Vagina (tissue), 2 donors: ENCODE measurements at places on chromosomes 16 and 17. TPM values are rescaled to one million over a fixed set of nuclear protein-coding genes. Genes with fewer than 3 reads are reported as not detected.

Gene TEDC2
- 2.5 TPM for total RNA-seq

Gene CD7
- 5.2 TPM for total RNA-seq

Gene RHBDL1
- 1.7 TPM for total RNA-seq

DNA sequence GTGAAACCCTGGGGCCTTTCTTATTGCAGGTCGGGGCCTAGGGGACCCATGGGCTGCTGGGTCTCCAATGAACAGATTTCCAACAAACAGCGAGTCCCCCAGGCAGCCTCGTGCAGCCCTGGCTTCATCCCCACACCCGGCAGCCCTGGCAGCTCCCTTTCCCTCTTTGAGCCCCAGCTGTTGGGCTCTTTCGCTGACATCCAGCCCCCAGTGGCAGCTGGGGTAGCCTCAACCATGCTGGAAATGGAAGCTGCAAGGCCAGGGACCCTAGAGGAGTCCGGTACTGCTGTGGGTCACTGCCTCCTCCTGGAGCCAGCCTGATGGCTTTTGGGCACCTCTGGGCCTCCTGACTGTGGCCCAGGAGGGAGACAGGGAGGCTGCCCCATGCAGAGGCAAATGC lies 5.9 kb downstream of the RPUSD1 start:
- no peaks in the 10 kb centered on the region for H3K27me3 ChIP-seq
- peaks cover 8% of the 10 kb centered on the region for H3K36me3 ChIP-seq
- no peak overlapping the region for H3K27ac ChIP-seq

DNA sequence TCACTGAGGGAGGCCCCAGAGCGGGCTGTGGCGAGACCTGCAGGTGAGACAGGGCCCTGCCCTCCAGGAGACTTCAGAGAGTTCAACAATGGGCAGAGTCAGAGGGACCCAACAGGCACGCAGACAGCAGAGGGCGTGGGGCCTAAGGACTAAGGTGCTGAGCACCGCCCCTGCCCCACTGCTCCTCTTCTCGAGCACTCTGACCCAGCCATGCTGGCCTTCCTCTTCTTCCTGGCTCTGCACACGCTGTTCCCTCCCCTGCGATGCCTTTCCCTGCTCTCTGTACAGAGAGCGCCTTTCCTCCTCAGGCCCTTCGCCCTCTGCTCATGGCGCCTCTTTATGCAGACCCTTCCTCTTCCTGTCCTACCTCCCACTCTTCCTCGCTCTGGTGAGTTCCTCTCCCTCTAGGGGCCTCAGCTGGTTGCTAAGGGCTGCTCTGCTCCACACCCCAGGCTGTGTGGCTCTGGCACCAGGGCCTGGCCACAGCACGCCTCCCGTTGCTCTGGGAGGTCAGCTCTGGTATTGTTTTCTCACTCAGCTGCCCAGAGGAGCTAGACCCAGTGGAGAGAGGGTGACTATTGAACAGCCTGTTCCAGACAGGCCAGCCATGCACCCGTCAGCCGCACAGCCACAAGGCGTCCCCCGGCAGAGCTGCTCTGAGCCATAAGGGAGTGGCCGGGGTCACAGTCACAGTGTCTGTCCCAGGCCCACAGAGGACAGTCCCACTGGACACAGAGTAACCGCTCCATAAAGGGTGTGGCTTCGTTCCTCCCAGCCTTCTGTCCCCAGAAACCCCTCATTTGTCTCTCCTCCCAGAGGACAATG lies 13.6 kb upstream of the RASD1 start:
- H3K4me1 ChIP-seq: peaks cover 16% of the 10 kb centered on the region
- no peaks in the 10 kb centered on the region for H3K36me3 ChIP-seq
- no peak for DNase-seq
- no peak overlapping the region for H3K4me3 ChIP-seq

- no peak for DNase-seq
- no peaks in the 10 kb centered on the region for H3K4me1 ChIP-seq
- no peak overlapping the region for H3K4me3 ChIP-seq
- no peaks in the 10 kb centered on the region for H3K27me3 ChIP-seq
These were observed 688.2 kb upstream of the SOX9 start for GRCh38 chr17:71432378-71433315.

GRCh38 chr17:50931144-50931908 lies 65.2 kb upstream of the TOB1 start:
- peaks cover 23% of the 10 kb centered on the region for H3K4me1 ChIP-seq
- no peak for DNase-seq
- H3K27me3 ChIP-seq: no peaks in the 10 kb centered on the region
- H3K36me3 ChIP-seq: no peaks in the 10 kb centered on the region

DNA sequence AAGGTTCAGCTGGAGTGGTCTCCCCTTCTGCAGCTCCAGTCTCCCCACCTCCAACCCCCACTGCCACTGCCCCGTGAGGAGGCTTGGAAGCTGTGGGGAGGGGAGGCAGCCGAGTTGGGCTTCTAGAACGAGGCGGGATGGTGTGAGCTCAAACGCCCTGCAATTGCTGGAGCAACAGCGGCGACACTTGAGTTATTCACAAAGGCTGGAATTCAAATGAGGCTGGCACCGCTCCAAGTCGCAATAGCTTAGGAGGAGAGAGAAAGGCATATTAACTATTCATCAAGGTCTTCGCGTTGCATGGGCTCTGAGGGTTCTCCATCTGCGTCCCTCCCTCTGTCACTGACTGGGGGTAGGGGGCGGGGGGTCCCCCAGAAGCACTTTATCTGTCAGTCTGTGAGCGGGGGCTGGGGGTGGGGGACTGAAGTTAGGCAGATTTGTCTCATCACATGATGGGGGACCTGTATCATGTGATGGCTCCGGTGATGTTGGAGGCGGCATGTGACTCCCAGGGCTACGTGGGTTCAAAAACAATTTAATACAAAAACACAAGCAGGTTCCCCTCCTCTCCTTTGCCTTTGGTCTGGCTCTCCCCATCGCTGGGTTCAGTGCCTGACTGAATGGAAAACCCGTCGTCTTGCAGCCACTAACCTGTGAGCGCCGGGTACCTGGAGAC lies 70.5 kb downstream of the RBBP6 start:
- no peak overlapping the region for H3K27ac ChIP-seq
- peak overlapping the region; percentile 27 for H3K4me3 ChIP-seq
- no peaks in the 10 kb centered on the region for H3K36me3 ChIP-seq
- peaks cover 11% of the 10 kb centered on the region for H3K4me1 ChIP-seq
- no peak for DNase-seq
- no peaks in the 10 kb centered on the region for H3K27me3 ChIP-seq

DNA sequence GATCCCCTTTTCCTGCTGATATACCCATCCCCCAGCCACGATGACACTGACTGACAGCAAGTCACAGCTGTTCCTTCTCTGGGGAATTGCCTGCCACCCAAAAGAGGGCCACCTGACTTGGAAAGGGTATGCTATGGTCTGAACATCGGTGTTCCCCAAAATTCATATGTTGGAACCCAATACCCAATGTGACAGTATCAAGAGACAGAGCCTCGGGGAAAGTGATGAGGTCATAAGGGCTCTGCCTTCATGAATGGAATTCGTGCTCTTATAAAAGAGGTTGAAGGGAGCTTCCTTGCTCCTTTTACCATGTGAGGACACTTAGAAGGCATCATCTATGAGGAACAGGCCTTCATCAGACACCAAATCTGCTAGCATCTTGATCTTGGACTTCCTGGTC lies 7.6 kb upstream of the MARVELD3 start:
- DNase-seq: peak; percentile 58
- no peaks in the 10 kb centered on the region for H3K4me1 ChIP-seq
- H3K27ac ChIP-seq: no peak overlapping the region
- H3K27me3 ChIP-seq: no peaks in the 10 kb centered on the region
- no peak overlapping the region for H3K4me3 ChIP-seq

DNA sequence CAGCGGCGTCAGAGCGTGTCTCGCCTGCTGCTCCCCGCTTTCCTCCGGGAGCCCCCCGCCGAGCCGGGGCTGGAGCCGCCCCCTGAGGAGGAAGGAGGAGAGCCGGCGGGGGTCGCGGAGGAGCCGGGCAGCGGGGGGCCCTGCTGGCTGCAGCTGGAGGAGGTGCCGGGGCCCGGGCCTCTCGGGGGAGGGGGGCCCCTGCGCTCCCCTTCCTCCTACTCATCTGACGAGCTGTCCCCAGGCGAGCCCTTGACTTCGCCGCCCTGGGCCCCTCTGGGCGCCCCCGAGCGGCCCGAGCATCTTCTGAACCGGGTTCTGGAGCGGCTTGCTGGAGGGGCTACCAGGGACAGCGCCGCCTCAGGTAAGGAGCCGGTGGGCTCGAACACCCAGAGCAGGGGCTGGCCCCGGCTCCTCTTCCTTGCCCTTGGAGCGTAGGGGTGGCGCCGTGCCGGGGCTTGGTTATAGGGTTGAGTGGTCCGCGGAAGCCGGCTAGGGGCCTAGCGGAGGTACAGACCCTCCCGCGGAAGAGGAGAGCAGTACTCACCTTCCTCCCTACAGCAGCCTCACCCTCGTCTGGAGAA lies 841 bp downstream of the RAPGEFL1 start:
- peak overlapping the region; percentile 73 for H3K4me3 ChIP-seq
- peak overlapping the region; percentile 74 for H3K27ac ChIP-seq
- H3K27me3 ChIP-seq: no peaks in the 10 kb centered on the region
- peaks cover 29% of the 10 kb centered on the region for H3K4me1 ChIP-seq
- H3K36me3 ChIP-seq: peaks cover 6% of the 10 kb centered on the region

- H3K27ac ChIP-seq: no peak overlapping the region
- peaks cover 20% of the 10 kb centered on the region for H3K4me1 ChIP-seq
- no peaks in the 10 kb centered on the region for H3K27me3 ChIP-seq
- H3K4me3 ChIP-seq: no peak overlapping the region
- no peaks in the 10 kb centered on the region for H3K36me3 ChIP-seq
- no peak for DNase-seq
These were observed 158.1 kb downstream of the VPS53 start for GRCh38 chr17:556431-556995.

DNA sequence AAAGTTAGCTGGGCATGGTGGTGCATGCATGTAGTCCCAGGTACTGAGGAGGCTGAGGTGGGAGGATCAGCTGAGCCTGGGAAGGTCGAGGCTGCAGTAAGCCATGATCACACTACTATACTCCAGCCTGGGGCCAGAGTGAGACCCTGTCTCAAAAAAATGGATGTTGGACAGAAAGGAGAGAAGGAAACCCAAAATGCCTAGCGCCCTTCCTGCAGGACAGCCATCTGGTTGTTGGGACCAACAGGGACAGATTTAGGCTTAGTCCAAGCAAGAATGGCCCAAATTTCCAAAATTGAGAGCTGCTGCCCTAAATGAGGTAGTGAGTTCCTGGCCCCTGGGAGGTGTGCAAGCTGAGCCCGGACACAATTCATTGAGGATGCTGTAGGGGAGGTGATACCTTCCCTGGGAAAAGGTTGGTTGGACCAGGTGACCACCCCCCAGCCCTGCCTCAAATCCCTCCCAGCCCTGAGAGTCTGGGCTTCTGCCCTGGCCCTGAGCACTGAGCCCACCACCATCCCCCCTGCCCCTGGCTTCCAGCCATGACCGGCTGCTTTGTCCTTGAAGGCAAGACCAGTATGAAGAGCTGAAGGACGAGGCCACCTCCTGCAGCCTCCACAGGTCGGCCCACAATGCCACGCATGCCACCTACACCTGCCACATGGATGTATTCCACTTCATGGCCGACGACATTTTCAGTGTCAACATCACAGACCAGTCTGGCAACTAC lies 35.1 kb downstream of the IL21R start:
- H3K27me3 ChIP-seq: no peaks in the 10 kb centered on the region
- DNase-seq: peak; percentile 77
- H3K27ac ChIP-seq: no peak overlapping the region
- no peaks in the 10 kb centered on the region for H3K36me3 ChIP-seq
- no peak overlapping the region for H3K4me3 ChIP-seq
- H3K4me1 ChIP-seq: no peaks in the 10 kb centered on the region

DNA sequence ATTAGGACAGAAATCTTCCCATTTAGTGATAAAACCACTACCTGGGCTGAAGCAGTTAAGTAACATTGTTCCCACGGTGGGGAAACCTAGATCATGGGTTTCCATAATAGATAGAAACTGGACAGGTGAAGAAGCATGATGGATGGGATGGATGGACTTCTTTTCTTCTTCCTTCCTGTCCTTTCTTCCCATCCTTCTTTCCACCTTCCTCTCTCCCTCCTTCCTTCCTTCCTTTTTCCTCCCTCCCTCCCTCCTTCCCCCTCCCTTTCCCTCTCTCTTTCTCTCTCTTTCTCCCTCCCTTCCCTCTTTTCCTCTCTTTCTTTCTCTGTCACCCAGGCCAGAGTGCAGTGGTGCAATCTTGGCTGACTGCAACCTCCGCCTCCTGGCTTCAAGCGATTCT lies 3.1 kb downstream of the PSMC3IP start:
- H3K36me3 ChIP-seq: no peaks in the 10 kb centered on the region
- H3K27ac ChIP-seq: no peak overlapping the region
- no peaks in the 10 kb centered on the region for H3K27me3 ChIP-seq
- DNase-seq: no peak
- H3K4me1 ChIP-seq: peaks cover 21% of the 10 kb centered on the region
- H3K4me3 ChIP-seq: no peak overlapping the region

DNA sequence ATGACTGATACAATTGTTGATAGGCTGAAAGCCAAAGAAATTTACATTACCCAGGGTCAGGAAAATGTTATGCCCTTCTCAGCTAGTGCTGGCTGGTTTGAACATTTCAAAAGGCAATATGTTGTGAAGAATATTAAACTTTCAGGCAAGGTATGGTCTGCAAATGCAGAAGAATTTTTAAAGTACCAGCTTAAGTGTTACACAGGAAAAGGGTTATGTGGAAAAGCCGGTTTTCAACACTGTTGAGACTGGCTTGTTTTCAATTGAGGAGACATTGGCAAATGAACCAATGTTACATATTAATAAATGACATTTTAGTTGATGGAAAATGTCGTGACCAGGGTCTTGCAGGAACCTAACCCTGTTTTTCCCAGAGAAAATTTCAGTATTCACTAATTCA lies 215.8 kb upstream of the TBX2 start:
- no peaks in the 10 kb centered on the region for H3K4me1 ChIP-seq
- no peaks in the 10 kb centered on the region for H3K27me3 ChIP-seq
- H3K36me3 ChIP-seq: no peaks in the 10 kb centered on the region
- H3K4me3 ChIP-seq: no peak overlapping the region
- DNase-seq: no peak

GRCh38 chr16:20734056-20734455 lies 7.6 kb downstream of the THUMPD1 start:
- peaks cover 11% of the 10 kb centered on the region for H3K4me1 ChIP-seq
- DNase-seq: no peak
- H3K27ac ChIP-seq: no peak overlapping the region
- no peak overlapping the region for H3K4me3 ChIP-seq
- peaks cover 38% of the 10 kb centered on the region for H3K36me3 ChIP-seq

DNA sequence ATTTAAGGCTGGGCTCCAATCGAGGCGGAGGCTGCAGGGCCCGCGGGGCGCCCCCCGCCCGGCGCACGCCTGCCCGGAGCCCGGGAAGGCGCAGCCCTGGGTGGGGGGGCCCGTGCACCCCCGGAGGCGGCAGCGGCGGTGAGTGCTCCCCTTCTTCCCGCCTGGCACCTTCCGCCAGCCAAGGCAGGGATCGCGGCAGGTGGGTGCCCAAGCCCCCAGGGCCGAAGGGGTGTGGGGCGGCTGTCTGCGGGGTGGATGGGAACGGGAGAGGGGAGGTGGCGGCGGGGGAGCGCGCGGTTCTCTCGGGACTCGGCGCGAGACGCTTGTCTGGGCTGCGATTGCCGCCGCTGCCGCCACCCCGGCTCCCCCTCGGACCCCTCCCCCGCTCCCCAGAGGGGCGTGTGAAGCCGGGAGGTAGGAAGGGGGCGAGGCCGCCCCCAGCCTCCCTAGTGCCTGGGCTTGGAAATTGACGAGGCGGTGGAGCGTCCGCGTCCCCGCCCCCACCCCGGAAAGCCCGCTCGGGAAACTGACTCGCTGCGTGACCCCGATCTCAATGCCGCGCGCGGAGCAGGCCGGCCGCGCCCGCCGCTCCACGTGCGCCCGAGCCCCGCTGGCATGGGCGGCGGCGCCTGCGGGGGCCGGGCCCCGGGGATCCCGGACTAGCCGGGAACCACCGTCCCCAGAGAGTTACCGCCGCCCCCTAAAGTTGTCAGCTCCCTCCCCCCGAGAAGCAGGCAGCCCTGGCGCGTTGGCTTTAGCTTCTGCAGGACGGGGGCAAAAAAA lies 231.5 kb downstream of the MRTFB start:
- no peaks in the 10 kb centered on the region for H3K27me3 ChIP-seq
- H3K27ac ChIP-seq: peak overlapping the region; percentile 81
- H3K4me3 ChIP-seq: peak overlapping the region; percentile 99
- H3K36me3 ChIP-seq: no peaks in the 10 kb centered on the region
- DNase-seq: no peak
- H3K4me1 ChIP-seq: peaks cover 46% of the 10 kb centered on the region
